Stimulated activated CD4-positive, alpha-beta T cell treated with anti-CD3 and anti-CD28 coated beads, Interleukin-12 subunit alpha, Interleukin-12 subunit beta, amount 100 ng/mL, for 48 hours (primary cell): ENCODE measurements at places on chromosomes 7 and 10.

DNA sequence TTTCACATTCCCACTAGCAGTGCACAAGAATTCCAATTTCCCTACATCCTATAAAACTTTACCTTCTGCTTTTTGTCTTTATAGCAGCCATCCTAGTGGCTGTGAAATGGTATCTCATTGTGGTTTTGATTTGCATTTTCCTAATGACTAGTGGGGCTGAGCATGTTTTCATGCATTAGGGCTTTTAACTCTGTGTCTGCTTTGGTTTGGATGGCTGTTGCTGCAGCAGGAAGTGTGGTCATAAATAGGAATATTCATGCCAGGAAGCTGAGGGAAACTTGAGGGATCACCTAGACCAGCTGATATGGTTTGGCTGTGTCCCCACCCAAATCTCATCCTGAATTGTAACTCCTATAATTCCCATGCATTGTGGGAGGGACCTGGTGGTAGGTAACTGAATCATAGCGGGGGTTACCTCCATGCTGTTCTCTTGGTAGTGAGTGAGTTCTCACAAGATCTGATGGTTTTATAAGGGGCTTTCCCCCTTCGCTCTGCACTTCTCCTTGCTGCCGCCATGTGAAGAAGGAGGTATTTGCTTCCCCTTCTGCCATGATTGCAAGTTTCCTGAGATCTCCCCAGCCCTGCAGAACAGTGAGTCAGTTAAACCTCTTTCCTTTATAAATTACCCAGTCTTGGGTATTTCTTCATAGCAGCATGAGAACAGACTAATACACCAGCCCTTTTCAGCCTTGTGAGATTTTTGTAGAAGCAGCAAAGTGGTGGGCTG is 181.8 kb upstream of the PITRM1 start:
- no peak for DNase-seq

DNA sequence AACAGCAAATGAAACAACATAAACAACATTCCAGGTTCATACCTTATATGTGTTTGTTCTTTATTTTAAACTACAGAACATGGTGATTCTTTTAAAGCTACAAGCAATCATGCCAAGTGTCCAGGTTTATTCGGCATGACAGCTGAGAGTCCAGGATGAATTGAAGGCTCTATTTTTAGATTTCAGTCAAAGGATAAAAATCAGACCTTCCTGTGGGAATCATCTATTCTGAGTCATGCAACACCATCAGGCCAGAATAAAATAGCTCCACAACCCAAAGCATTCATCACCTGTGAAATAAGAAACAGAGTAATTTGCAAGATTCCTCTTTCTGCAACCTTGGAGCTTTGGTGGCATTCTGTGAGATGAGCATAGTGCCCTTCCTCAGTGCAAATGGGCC is 292.4 kb upstream of the MYO3A start:
- DNase-seq: no peak

DNA sequence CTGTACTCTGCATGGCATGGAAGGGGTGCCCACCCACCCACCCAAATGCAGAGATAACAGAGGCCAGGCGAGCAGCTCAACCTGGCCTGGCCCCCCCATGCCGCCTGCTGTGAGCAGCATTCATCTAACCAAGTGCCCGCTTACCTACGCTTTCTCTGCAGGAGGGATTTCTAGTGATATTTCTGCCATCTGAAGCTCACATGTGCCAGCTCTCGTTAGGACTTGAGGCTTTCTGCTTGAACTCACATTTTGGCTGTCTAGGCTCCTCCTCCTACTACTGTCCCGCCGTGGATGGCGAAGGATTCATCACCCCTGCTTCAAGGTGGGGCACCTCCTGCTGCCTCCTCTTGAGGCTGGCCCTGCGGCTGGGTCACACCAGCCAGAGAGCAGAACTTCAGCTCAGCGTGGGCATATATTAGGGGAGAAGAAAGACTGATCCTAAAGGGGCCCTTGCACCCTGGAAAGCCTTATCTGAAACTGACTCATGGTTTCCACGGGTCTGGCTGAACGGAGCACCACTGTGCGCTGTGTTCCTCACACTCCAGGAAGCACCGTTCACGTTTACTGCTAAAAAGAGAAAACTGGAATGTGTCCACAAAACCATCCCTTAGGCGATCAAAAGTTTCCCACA is 45.5 kb downstream of the CTBP2 start:
- no peak for DNase-seq

- no peak for DNase-seq
Measured at GRCh38 chr10:60291344-60291930, 98.2 kb downstream of the ANK3 start.

GRCh38 chr7:158235862-158236261 is 351.8 kb downstream of the PTPRN2 start:
- DNase-seq: no peak

DNA sequence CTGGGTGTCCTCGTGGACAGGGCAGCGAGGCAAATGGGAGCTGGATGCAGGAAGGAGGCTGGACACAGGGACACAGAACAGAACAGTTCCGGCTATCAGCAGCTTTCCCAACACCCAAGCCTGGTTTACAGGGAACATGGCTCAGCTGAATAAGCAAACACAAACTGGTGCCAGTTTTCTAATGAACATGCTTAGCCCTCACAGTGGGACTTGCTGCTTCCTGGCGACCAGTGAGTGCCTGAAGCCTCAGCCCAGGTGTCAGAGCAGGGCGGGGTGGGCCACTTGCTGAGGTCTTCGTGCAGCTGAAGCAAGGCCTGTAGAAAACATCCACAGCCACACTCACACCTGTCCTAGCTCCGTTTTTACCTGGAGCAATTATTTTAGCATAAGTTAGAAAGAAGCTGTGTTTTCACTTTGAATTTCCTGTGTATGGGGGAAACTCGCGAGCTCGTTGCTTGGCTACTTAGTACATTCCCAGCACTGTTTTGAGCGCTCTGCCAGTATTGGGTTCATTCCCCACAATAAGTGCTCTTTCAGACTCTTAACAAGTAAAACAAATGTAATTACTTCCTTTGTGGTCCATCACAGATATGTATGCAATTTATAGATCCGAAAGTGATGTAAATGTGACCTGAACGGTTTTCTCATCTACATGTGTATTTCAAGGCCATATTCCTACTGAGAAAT is 261.2 kb upstream of the SHH start:
- no peak for DNase-seq
